ENCODE measurements at places on chromosomes 11 and 22.

DNA sequence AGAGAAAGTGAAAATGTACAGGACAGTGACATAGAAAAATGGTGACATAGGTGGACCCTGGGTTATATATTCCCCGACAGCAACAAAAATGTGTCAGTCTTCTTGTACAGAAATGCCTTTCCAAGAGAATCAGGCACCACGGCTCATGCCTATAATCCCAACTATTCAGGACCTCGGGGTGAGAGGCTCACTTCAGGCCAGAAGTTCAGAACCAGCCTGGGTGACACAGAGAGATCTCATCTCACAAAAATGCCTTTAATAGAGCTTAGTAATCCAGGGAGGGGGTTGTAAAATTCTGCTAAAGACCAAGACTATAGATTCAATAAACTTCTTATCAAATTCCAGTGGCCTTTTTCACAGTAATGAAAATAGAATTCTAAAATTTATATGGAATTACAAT lies 10.7 kb downstream of the ZNF195 start:
- no peak for DNase-seq

- DNase-seq = no peak
These were observed 67.8 kb downstream of the SHANK2 start for GRCh38 chr11:71184421-71185210.

- no peak for DNase-seq
These were observed 53.4 kb downstream of the LIF start for GRCh38 chr22:30193031-30193775.

DNA sequence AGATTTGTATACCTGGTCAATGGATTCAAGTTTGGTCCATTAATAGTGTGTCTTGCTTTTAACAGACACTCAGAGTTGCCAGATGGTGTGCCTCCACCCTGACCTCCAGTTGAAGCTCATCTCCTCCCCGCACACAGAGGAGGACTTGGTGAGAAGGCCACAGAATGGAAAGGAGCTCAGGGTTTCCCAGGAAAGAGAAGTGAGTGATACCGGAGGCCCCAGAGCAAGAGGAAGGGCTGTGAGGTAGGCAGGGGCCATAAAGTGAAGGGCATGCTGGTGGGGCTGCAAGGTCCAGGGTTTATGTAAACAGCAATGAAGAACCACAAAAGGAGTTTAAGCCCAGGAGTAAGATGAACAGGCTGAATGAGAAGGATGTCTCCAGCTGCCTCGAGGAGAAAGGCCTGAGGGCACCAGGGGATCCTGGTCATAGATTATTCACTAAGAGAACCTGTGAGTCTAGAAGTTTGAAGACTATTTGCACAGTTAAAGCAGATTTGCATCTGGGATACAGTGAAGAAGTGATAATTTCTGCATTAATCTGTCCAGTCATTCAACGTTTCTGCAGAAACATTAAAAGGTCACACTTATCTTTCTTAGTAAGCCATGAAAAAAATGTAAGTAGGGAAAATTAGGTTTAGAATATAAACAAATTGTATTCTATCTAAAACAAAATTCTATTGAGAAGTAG lies 67.5 kb upstream of the VPREB1 start:
- DNase-seq = no peak

- no peak for DNase-seq
These were observed 4.5 kb downstream of the OR9Q2 start for GRCh38 chr11:58193391-58193790.

- DNase-seq = no peak
These were observed 45.2 kb upstream of the TBCEL start for GRCh38 chr11:120978701-120979100.

DNA sequence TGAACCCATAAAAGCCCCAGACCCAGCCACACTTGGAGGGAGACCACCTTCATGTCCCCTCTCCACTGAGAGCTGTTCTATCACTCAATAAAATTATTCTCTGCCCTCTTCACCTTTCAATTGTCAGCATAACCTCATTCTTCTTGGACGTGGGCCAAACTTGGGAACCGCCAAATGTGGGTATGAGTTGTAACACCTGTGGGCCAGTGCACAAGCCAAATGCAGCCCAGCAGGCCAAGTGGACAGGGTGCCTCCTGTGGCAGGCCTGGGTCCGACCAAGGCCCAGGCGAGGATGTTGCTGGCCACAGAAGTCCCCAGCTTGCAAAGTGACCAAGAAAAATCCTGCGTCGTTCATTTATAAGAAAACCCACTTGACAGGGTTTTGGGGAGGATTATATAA lies 621.2 kb downstream of the METTL15 start:
- DNase-seq = no peak

GRCh38 chr11:112524798-112525197 lies 264.1 kb upstream of the PLET1 start:
- DNase-seq = peak; percentile 36

GRCh38 chr11:113977071-113977490 lies 2.2 kb downstream of the HTR3A start:
- DNase-seq = no peak

DNA sequence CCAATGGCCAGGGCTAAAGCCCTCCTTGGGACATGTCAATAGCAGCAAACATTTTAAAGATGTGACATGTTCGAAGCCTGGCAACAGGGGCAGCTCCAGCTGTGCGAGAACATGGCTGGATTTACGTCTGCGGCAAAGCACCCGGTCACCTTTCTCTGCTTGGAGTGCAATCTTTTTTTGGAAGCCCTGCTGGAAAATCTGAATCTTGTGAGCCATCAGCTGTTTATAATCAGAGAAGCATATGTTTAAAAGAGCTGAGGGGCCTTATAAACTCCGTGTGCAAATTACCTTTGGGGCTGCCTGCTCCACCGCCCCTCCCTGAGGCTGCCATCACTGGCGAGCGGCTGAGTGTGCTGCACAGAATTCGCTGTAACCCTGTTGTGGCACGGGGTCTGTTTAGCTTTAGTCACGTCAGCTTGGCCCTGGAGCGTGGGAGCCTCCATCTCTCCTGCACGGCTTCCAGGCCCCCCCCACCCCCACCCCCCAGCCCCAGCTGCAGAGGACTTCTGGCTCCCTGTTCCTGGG lies 9.0 kb upstream of the KCNQ1OT1 start:
- no peak for DNase-seq

- no peak for DNase-seq
These were observed 49.9 kb upstream of the GRK3 start for GRCh38 chr22:25514436-25515180.

GRCh38 chr11:720642-721246 lies 14.7 kb downstream of the EPS8L2 start:
- no peak for DNase-seq

- DNase-seq = no peak
These were observed 34.2 kb upstream of the FCHSD2 start for GRCh38 chr11:73176145-73176873.

DNA sequence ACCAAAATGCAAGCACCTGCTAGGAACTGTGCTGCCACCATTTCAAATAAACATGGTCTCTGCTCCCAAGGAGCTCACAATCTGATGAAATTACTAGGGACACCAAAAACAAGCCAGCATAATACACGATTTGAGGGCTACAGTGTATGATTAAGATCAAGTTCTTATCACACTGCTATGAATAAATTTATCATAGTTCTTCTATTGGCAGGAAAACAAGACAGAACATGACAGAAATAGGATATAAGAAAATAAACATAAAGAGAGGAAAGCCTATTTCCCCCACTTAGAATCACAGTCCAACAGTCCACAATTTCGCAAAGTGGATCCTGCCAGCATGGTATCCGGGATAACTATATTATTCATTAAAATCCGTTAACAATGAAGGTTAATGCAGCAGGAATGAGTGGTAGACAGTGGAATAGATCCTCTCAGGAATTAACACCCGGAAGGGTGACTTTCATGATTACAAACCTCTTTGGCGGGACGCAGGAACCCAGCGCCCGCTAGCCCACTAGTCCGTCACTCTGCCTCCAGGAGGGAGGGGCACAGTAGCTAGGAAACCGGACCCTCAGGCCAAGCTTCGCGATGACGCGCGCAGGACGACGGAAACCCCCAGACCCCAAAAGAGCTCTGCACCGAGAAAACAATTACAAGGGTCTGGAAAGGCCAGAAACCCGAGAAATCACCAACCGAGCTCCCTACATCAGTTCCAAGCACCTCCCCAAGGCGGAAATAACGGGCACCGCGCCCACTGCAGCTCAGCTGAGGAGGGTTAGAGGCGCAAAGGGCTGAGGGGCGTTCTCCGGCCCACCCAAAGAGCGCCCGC lies 607 bp downstream of the CCDC82 start:
- DNase-seq = peak; percentile 68

GRCh38 chr22:21766691-21767462 lies 31.3 kb upstream of the YPEL1 start:
- no peak for DNase-seq

DNA sequence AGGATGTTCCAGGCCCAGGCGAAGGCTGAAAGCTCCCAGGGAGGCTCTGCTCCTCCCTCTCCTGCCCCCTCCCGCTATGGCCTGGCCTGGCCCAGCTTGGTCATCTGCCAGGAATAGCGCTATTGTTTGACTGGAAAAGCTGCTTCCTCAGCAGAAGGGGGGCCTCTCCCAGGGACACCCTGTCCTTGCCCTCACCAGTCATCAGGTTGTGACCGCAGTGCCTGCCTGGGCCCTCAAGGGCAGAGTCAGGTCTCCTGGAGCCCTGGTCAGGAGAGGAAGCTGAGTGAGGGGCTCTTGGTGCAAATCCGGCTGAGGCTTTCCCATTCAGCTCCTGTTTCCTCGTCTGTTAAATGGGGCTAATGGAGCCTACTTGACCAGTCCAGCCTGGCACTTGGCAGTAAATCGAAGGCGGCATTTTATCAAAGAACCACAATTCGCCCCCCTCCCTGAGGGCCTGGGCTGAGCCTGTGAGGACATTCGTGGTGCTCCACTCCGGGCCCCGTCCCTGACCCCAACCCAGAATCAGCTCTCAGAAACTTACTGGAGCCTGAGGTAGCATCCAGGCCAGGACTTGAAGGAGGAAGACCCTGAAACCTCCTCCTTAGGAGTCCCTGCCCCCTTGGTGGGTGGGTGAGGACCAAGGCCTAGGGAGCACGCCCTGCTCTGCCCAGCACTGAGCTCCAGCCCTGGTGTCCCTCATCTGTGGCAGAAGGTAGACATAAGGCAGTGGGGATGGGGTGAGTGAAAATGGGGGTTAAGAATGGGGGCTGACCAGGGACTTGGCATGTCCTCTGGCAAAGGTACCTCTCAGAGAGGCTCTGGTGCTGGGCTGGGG lies 2.0 kb upstream of the CASTOR1 start:
- DNase-seq = peak; percentile 14

DNA sequence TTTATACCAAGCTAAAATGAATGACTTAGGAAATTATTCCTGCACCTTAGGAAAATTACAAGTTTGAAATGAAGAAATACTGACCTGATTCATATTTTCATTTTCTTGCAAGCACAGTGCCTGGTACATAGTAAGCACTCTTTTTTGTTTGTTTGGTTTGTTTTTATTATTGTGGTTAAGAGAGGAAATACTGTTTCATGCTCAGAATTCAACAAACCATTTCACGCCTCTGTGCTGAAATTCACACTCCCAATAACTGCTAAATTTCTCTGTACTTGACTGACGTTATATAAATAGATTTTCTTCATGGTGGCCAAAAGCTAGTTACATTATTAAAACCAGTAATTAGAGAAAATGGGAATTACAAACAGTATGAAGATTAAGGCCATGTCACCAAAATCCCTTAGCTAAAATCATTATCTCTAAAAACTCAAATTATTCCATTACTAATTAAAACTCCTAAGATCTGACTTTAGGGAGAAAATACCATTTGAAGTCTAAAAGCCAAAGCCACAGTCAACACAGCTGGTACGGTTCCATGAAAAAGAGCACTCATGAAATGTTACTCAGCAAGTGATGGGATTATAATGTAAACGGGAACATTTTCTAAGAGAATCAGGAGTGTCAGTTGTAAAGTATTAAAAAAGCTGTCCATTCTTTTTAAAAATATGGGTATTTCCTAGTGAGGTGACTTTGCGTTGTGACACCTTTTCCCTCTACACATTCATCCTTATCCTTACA lies 77.8 kb upstream of the DDI1 start:
- DNase-seq = no peak

GRCh38 chr11:125223901-125224361 lies 59.4 kb downstream of the PKNOX2 start:
- no peak for DNase-seq

DNA sequence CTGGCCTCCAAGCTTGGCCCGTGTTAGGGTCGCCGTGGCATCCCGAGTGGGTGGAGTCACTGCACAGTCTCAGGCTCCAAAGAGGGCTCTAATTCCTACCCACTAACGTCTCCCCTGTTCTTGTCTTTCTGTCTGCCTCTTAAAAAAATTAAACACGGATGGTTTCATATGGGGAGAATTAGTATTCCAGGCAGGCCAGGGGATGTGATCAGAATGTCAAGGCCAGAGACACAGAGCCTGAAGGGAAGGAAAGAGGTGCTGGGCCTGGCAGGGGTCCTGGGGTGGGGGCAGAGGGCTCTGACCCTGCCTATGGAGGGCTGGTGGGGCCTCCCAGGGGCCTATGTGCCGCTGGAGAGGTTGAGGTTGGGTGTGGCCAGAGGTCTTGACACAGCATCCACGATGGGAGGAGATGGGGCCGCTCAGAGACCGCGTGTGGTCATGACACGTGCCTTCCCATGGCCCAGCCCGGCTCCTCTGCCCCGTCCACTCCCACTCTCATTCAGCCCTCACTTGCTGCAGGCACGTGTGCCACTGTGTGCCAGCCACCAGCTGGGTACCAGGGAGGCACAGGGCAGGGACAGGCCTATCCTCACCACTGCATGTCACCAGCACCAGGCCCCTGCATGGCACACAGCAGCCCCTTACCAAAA lies 56.5 kb downstream of the FLRT1 start:
- no peak for DNase-seq
